ENCODE measurements at places on chromosomes 3 and 15.
A peak's percentile ranks its signal among the peaks of the same experiment; 100 is the strongest.

GRCh38 chr3:163543662-163544061 is 1534.6 kb downstream of the SI start:
- no peak for DNase-seq

DNA sequence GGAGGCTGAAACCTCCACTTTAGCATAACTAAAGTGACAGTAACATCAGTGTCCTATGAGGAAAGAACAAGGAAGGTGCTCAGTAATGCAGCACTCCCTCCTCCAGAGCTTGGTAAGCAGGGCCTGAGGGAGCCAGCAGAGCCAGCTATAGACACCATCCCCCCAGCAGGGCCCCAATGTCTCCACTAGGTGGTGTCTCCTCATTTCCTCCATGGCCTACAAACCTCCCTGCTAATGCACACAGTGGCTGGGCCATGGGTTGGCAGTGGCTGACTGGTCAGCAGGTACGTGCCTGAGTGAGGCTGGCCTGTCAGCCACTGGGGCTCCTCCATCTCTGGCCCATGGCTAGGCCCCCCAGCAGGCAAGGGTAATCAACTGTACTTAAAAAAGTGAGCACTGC is 13.6 kb downstream of the MRPS25 start:
- DNase-seq: peak; percentile 59

DNA sequence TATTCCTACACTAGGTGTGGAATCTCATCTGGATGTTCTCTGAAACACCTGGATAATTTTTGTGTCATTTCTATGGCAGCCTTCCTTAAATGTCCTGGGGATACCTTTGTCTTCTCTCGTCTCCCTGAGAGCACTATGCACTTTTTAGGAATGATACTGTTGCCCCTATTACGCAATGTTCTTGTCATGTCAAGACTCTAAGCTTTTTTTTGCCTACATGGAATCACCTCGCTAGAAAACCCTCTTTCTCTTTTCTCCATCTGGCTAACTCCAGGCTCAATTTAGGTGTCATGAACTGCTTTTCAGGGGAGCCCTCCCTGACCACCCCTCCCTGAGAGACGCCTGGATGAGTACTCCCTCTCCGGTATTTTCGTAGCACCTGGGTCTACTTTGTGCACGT is 81.3 kb downstream of the SOX2 start:
- DNase-seq: no peak

DNA sequence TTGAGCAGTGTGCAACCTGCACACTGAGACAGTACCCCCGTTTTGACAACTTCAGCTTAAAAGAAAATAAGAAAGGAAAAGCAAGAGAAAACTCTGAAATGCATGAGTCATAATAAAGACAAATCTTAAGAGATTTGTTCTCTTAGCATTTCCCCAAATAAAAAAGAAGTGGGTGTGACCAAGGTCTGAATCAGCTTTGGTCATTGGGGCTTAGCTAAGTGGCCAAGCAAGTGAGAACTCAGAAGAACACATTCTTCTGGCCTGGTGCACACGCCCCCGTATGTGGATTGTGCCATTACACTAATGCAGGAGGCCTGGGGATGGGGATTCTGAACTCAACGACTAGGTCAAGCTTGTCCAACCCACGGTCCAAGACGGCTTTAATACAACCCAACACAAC is 56.9 kb upstream of the PDZRN3 start:
- DNase-seq: peak; percentile 12

GRCh38 chr3:194757647-194758061 is 72.0 kb downstream of the FAM43A start:
- no peak for DNase-seq

- DNase-seq: no peak
Measured at GRCh38 chr15:100266166-100266565, 75.6 kb downstream of the ADAMTS17 start.

DNA sequence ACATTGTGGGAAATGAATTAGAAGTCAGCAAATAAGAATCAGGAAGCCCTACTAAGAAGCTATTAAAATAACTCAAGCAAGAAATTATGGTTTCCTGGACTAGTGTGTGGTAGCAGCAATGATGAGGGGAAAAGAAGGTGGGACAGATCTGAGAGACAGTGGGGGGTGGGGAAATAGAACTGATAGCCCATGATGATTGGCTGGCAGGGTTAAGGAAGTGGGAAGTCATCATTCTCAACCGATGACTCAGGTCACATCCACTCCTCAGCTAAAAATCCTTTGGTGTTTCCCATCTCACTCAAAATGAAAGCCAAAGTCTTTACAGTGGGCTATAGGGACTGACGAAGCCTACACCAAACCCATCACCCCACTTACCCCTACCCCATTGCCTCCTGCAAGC is 153.9 kb upstream of the ARHGEF26 start:
- no peak for DNase-seq

DNA sequence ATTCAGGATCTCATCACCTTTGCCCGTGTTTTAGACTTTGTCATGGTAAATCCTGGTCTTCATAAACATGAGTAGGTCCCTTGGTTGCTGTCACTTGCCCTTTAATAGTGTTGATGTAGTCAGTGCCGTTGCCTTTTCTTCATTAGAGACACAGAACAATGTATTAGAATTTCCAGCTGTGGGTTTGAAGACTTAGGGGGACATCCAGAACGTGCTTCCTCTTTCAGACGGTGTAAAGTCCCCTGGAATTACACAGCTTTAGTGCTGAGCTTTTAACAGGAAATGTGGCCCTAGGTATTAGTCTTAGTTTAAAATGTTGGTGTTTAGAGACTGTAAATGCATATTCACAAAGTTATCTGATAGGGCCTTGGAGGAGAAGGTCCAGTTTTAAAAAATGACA is 8.8 kb upstream of the LRCH3 start:
- DNase-seq: no peak

GRCh38 chr15:33104212-33104611 is 90.3 kb downstream of the FMN1 start:
- DNase-seq: no peak

GRCh38 chr3:17979252-17979651 is 236.8 kb upstream of the TBC1D5 start:
- no peak for DNase-seq

- no peak for DNase-seq
Measured at GRCh38 chr15:87866961-87867360, 389.6 kb downstream of the NTRK3 start.

- no peak for DNase-seq
Measured at GRCh38 chr3:156548902-156549301, 6.0 kb downstream of the SSR3 start.

DNA sequence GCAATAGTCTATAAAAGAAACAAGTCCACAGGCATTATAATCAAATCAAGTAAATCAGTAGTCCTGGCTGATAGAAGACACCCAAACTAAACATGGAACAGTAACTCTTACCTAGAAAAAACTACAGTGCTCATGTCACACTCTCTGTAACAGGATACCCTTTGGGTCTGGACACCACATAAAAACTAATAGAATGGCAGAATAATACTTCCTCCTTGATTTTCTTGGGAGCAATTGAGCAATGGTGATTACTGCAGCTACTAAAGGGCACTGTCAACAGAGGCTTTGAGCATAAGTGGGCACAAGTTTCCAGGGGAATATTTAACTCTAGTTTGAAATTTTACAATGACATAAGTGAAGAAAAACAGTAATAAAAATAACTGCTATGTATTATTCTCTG is 59.5 kb downstream of the GLB1 start:
- DNase-seq: no peak

Measured in hepatic stellate cell (primary cell).